Hindlimb muscle (tissue), 1 donor: ENCODE measurements at places on chromosomes 13 and 19.

DNA sequence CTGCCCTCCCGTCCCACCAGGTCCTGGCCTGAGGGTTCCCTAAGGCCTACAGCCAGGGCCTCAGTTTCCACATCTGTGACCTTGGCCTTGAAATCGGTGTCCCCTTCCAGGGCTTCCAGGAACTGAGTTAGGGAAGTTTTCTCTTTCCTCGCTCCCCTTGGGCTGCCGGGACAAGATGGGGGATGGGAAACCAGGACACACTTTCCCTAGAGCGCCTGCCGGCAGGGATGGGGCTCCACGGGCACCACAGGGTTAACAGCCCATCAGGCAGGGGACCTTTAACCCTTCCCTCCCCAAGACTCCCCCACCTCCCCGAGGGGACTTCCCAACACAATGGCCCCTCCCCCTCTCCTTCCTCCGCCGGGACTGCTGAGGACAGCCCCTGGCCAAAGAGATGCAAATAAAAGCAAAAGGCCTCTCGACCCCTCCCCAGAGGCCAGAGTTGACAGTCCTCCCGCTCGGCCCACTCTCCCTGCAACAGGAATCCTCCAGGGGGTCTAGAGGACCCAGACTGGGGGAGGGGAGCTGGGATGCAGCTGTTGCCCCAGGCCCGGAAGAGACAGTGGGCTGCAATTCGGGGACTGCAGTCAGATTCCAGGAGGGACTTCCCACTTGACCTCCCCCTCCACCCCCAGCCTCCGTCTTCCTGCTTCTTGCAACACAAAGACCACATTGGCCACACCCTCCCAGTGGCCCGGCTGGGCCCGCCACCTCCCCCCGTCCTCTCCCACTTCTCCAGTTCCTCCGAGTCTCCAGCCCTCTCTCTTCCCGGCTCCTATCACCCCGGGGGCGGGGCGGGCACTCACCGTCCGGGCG, 3.4 kb downstream of the BBC3 start:
- DNase-seq: peak; percentile 76

- DNase-seq: no peak
Observed at GRCh38 chr19:32876919-32877285, 7.3 kb upstream of the SLC7A9 start.

DNA sequence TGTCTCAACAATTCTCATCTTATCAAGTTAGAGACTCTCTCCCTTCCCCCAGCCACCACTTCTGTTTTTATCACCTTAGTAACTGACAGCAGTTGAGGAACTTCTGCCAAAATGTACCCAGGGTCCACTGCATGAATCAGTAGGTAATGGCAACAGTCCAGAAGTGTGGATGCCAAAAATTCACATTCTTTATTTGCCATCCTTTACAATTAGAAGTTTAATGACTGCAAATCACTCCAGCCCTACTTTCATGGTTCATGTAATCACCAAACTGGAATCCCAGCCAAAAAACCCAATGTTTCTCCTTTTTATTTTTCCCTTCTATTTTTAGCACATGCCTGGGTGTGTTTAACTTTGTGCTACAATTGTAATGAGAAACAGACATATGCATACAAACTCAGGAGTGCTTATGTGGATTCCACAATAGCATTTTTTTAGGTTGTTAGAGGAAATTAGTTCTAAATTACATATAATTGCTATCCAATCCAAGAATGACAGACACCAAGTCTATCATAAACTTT, 243.5 kb downstream of the RGCC start:
- DNase-seq: no peak

GRCh38 chr13:111577956-111578605, 257.6 kb downstream of the TEX29 start:
- DNase-seq: no peak

DNA sequence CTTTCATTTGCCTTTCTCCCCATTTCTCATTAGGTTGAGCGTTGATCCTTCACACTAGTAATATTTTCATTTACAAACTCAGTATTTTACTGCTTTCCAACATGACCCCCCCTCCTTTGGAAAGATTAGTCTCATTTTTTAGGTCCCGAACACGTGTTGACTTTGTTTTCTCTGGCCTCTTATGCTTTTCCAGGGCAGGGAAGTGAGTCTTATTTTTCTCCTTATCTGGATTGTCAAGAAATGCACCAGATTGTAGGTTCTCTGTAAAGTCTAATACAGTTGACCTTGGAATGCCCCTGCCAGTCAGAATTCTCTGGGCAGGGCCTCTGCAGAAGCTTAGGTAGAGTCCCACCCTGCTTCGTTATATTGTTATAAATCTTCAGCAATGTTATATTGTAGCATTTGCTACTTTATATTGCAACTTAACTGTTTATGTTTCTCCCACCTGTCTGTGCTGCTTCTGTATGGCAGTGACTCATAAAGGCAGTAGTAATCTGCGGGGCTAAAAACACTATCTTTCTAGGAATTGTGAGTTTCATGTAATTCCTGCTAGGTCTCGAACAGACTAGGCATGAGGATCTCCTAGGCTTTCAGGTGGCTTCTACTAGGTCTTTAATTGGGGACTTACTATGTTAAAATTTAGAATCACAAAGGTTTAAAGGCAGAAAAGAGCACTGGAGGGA, 2.0 kb downstream of the TDRD3 start:
- peak; percentile 11 for DNase-seq

- peak; percentile 60 for DNase-seq
Observed at GRCh38 chr19:51799034-51799773, 4.2 kb downstream of the FPR3 start.

DNA sequence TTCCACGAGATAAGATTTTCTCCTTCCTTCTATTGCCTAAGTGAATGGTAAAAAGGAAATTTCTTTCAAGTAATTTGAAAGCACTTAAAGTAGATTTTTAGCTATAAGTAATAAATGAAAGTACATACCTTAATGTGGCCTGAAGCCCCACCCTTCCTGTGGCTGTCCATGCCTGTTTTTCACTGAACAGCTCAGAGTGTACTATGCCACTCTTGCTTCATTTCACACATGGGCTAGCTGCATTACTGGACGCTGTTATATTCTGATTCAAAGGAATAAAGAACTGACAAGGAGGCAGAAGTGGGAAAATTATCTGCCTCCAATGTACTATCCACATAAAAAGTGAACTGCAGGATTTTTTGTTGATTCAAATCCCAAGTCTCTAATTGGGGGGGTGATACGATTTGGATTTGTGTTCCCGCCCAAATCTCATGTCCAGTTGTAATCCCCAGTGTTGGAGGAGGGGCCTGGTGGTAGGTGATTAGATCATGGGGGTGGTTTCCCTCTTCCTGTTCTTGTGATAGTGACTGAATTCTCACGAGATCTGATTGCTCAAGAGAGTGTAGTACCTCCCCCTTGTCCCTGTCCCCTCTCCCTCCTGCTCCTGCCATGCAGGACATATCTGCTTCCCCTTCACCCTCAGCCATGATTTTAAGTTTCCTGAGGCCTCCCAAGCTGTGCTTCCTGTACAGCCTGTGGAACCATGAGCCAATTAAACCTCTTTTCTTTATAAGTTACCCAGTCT, 154.7 kb upstream of the SGCG start:
- DNase-seq: no peak

DNA sequence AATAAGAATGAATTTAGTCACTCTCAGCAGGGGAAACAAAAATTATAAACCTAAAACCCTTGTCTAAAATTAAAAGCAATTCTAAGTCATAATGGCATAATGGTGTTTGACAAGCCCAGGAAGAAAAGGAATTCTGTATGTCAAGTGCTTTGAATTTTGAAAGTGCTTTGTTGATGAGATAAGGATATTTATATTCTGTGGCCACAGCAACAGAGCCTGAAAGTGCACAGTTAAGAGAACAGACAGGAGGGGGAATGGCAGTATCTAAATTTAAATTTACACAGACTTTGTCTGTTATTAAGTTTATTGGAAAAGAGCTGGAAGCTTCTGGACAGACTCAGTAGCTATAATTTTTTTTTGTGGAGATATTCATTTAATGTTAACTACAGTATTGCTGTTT, 69.8 kb downstream of the OLFM4 start:
- no peak for DNase-seq

- no peak for DNase-seq
Observed at GRCh38 chr13:53238261-53238660, 209.6 kb downstream of the OLFM4 start.

- DNase-seq: no peak
Observed at GRCh38 chr13:36428086-36428485, 4.2 kb upstream of the CCNA1 start.

DNA sequence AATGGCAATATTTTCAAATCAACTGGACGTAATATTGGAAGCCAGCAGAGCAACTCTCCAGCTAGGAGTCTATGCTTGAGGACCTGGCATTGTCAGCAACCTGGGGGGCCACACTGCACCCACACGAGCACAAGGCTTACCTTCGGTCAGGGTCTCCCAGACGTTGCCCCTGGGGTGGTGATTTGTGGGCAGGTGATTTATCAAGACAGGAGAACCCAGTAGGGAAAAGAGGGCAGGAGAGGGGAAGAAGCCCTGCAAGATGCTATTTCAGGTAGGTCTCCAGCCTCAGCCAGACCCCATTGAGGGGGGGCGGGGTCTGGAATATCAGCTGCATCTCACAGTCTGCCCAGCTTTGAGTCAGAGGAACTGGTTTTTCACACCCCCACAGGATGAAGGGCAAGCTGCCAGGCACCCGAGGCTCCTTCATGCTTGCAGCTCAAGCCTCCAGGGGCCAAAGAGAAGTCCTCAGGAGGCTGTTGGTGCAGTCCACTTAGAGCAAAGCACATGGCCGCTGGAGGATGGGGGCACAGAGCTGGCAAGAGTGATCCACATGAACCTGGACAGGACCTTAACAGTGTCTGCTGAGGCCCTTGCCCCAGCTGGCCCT, 80.9 kb upstream of the UQCRFS1 start:
- no peak for DNase-seq

DNA sequence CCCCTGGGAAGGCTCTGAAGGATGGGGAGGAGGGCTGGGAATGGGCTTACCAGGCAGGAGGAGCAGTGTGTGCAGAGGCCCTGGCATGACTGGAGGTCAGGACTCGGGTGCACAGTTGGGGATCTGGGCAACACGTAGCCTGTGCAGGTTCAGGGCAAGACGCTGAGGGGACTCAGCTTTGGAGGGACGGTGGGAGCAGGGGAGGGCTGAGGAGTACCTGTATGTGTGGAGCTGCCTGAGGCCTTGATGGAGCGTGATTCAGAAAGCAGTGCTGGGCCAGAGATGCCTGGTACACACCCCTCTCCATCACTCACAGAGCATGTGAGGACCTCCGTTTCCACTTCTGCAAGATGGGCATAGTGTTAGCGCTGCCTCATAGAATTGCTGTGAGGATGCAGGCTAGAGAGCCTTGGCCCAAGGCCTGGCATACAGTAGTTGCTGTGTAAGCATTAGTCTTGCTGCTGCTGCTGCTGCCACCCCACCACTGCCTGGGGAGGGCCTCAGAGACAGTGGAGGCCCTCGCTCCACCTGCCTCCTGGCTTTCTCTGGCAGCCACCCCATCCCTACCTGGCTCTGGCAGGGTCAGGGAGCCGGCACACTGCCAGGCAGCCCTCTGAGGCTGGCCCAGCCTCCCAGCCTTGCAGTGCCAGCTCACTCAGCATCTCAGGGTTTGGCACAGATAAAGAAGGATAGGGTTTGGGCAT, 2.4 kb downstream of the PAK4 start:
- no peak for DNase-seq

- peak; percentile 43 for DNase-seq
Observed at GRCh38 chr19:9917321-9917720, 19.0 kb downstream of the OLFM2 start.
